ENCODE measurements at places on chromosomes 12 and 14.

DNA sequence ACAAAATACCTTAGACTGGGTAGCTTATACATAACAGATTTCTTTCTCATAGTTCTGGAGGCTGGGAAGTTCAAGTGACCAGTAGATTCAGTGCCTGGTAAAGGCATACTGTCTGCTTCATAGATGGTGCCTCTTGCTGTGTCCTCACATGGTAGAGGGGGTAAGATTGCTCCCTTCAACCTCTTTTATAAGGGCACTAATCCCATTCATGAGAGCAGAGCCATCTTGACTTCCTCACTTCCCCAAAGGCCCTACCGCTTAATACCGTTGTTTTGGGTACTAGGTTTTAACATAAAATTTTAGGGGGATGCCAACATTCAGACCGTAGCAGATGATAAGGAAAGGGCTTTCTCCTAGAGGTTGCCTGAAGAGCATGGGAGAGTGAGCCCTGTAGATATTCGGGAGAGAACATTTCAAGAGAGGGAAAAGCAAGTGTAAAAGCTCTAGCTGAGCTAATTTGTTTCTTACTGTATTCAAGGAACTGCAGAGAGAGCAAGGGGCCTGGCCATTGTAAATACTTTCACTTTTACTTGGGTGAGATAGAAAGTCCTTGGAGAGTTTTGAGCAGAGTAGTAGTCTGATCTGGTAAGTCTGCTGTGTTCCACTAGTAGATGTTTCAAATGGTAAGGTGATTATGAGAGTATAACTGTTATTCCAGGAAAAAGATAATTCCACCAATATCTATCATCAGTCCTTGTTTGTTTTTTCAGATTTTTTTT, 27.3 kb downstream of the FRS2 start:
- DNase-seq, result peak; percentile 52

GRCh38 chr14:34356264-34356654, 105.8 kb downstream of the SPTSSA start:
- no peak for DNase-seq

DNA sequence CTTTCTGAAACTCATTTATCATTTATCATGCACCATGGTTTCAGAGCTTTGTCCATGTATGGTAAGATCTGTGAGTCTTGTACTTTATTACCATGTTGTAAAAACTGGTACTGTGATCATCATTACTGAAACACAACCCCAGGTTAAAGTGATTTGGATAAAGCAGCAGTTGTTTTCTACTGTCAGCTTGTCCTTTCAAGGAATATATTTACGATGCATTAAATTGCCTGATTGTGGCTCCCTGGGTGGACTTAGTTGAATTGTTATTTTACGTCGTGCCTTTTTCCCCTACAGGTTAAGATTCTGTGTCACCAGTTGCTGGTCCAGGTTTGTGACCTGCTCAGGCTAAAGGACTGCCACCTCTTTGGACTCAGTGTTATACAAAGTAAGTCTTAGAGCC, 46.1 kb downstream of the FRMD6 start:
- no peak for DNase-seq

DNA sequence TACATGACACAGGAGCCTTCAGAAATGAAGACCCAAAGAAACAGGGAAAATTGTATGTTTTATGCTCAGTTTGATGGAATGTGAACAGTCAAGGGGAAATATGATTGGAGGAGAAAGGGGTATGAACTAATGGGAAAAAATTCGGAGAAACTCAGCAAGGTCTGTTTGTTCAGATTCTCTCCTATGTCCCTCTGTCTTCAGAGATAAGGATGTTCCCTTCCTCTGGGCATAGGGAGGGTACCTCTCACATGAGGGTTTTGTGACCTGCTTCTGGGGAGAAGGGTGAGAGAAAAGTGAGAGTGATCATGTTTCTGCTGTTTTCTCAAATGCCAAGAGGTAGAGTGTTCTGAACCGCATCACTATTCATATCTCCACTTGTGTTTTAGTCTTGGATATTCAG, 26.6 kb upstream of the LIMA1 start:
- DNase-seq, result no peak

GRCh38 chr14:34300882-34301734, 160.9 kb downstream of the SPTSSA start:
- peak; percentile 36 for DNase-seq

- no peak for DNase-seq
Measured at GRCh38 chr14:90017371-90017770, 44.4 kb upstream of the KCNK13 start.

All from small intestine (tissue), 16 donors.